AML-193 (cell line): ENCODE measurements at places on chromosomes 16 and 17.

GRCh38 chr16:14193316-14193871 is 122.3 kb downstream of the MRTFB start:
- DNase-seq, result no peak

GRCh38 chr17:4544951-4545216 is 10.3 kb downstream of the MYBBP1A start:
- DNase-seq, result no peak

DNA sequence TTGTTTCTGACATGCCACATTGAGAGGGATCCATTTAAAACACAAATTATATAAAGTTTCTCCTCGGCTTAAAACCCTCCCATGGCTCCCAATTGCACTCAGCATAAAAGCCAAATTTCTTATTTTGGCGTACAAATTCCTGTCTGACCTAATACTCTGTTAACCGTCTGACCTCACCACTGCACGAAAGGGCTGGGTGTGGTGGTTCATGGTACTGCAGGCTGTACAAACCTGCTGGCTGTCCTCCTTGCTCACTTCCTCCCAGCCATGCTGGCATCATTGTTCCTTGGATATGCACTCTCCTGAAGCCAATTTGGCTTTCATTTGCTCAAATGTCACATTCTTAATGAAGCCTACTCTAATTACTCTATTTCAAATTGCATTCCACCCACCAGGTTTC is 301.6 kb upstream of the C16orf82 start:
- DNase-seq, result no peak

DNA sequence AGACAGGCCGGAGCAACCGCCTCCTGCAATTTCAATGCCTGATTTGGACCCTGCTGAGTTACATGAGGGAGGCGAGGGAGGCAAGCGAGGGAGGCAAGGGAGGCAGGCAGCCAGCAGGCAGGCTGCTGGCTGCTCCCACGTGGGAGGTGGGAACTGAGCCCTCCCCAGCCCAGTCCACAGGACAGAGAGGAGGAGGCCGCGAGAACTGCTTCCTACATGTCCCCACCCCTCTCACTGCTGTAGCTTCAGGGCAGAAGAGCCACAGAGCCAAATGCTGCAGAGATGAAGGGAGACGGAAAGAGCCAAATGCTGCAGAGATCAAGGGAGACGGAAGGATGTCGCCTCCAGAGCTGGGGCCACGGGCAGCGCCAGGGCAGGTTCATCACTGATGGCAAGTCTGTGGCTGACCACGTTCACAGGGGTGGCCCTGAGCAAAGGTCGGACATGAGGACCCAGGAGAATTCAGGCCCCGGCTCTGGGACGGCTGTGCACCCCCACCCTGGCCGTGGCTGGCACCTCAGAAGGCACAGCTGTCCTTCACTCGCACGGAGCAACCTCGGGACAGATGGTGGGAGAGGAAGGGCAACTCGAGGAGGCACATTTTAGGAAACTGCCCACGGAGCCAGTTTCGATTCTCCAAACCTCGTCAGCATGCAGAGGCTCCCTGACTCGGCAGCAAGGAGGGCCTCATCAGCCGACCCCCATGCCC is 21.5 kb downstream of the RPH3AL start:
- no peak for DNase-seq

GRCh38 chr16:50742576-50743200 is 802 bp downstream of the CYLD start:
- DNase-seq, result peak; percentile 8

DNA sequence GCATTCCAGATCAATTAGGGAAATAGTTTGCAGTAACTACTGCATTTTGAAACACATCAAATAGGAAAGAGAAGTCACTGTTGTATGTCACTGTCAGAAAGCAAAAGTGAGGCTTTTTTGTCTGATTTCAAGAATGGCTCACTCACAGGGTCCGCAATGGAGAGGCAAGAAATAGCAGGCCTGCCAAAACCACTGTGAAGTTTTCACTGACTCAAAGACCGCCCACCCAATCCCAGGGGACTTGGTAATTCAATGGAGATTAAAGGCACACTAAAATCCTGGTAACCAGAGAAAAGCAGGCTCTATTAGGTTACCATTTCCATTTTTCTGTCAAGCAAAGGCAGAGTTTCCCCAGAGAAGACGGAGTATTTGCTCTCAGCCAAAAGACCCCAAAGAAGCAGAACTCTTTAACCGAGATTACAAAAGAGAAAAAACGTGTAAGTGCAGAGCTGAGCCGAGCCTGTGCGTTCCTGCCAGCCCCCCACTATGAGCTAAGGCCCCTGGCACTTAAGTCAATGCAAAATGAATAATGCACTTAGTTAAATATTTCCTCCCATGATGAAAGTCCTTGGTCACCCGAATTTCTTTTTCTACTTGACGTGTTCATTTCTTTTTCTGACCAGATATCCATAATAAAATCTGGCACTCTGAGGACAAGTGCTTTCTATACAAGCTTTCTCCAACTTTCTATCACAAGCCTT is 57.0 kb downstream of the FOXL1 start:
- no peak for DNase-seq

DNA sequence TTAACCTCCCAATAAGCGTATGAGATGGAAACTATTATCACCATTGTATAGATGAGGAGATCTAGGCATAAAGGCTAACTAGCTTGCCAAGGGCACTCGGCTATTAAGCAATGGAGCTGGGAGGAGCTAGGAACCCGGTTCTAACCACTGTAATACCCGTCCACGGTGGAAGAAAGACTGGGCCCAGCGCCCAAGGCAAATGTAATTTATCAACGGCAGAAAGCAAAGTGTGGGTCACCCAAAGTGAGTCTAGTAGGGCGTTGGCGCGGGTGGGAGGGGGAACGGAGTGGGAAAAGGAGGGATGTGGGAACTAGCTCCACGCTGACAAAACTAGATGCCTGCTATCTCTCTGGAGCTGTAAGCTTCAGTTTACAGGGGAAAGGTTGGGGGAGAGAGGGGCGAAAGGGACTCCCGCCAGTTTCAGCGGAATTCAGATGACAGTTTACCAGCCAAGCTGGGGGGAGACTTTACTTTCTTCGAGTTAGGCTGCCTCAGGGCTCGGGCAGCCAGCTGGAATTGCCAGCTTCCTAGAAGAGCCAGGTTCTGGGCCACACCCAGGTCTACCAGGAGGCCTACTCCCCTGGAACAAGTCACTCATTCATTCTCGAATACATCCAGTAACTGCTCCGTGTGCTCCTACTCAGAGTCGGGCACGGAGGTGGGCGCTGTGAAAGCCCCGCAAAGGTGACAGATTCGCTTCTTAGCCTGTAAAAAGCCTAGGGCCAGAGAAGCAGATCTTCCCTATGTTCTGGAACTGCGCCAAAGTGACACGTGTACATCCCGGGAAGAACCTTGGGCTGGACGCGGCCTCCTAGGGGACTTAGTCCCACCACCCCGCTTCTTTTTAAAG is 837 bp downstream of the LRRC59 start:
- DNase-seq, result peak; percentile 67

- DNase-seq, result no peak
Measured at GRCh38 chr16:48384520-48385252, 527 bp downstream of the SIAH1 start.

- no peak for DNase-seq
Measured at GRCh38 chr17:50112694-50113093, 17.3 kb downstream of the SAMD14 start.

DNA sequence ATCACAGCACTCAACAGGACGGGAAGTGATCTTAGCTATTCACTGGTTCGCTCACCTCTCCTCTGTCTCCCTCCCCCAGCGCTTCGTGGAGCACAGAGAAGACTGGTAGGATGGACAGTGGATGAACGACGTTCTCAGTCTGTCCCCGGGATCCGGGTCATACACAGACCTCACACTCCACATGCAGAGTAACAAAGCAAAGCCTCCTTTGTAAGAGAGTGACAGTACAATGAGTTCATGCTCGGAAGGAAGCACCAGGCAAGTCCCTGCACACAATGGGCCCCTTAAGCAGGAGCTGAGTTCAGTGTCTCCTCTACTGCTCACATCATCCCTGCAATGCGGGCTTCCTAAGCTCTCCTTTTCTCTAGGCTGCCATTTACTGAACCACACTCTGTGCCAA is 356.9 kb downstream of the C16orf95 start:
- DNase-seq, result no peak

GRCh38 chr17:13759518-13760335 is 158.0 kb upstream of the HS3ST3A1 start:
- no peak for DNase-seq
